SW480 (cell line): ENCODE measurements at places on chromosomes 2 and 18.

- DNase-seq: no peak
Observed at GRCh38 chr2:127037476-127037875, 69.5 kb downstream of the BIN1 start.

DNA sequence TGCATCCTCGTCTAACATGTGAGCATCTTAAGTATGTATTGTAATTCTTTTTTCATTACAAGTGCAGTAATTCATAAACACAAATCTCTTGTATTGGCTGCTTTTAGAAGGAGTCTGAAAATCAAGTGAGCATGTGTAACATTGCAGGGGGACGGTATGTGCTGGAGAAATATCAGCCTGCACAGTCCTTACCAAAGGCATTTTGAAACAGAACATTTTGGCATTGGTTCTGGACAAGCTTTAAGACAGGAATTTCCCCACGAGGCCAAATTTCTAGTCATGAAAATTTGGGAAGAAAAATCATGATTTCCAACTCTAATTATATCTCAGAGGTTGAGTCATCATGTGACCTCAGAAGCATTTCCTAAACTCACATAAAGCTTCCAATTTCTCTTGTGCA lies 24.7 kb upstream of the NRP2 start:
- no peak for DNase-seq

- DNase-seq: no peak
Observed at GRCh38 chr18:6413579-6414117, 1.1 kb downstream of the L3MBTL4 start.

DNA sequence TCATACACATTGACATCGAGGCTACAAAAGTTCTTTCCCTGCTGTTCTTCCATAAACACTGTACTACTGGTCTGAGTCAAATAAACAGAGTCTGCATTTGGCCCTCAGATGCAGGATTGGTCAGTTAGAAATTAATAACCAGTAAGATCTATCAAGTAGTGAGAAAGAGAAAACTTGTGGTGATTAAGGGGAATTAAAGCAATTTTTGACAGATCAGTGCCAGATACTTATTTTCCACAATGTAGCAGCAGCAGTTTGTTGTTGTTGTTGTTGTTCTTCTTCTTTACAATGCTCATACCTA lies 85.0 kb downstream of the IKZF2 start:
- DNase-seq: no peak

DNA sequence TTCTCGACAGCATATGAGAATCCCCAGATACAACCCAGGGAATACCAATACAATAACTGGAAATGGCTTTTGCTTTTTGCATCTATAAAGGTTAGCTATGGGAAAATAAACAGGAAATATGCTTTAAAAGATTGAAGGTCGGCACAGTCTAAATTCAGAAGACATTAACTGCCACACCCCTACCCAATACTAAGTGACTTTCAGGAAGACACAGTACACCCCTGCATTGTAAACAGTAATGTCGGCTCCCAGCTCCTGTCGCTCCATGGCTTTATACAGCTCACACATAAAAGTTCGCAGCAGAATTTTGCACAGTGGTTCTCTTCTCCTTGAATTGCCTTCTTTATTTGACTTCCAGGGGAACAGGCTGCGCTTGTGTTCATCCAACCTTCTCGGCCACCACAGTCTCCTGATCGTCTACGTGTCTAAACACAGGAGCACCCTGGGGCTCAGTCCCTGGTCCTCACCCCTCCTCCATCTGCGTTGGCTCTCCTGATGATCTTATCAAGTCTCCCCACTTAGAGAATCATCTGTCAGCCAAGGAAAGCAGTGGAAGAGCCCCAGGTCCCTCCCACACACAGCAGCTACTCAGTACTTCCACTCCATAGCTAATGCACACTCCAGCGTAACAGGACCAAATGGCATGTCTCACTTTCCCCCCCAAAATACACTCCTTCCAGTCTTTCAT lies 22.7 kb downstream of the CYB5A start:
- no peak for DNase-seq

DNA sequence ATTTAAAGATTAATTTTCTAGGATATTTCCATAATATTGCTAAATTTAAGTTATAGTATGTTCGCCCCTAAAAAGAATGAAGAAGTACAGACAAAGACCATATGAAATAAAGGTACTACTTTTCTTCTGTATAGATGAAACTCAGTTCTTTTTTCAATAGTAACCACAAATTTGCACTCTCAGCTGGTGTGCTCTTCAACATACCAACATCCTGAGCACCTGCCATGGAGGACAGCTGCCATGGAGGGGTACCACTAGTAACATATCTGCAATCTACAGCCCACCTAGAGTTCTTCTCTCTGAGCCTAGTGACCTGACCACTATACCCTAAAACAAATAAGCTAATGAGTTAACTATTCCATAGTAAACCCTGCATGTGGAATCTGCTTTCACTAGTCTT lies 36.8 kb upstream of the ERCC3 start:
- no peak for DNase-seq

DNA sequence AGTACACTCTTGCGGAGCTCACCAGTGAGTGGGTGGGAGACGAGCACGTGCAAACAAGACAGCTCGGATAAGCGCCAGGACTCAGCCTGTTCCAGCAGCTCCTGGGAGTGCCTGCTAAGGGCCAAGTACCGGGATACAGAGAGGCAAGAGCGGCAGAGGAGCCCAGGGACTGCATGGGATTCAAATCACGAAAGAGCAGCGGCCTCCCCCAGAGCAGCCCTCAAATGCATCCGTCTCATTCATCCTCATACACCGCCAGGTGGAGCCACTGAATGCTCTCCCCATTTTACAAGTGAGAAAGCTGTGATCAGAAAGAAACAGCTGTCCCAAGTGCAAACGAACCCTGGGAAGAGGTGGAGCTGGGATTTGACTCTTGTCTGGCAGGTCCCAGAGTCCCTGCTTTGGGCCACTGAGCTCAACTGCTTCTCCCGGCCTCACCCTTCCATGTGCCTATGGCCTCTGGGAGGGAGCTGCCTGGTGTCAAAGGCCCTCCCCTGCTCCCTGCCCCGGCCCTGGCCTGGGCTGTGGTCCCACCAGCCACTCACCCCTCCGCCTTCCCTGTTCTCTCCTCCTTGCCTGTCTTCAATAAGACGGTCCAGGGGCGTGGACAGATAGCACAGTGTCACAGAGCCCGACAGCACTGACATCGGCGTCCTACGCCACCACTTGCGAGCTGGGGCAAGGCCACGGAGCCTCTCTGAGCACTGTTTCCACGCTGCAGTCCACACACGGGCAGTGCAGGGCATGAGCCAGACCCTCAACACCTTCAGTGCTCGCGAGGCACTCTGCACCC lies 72.8 kb upstream of the TAF1B start:
- DNase-seq: peak; percentile 85

DNA sequence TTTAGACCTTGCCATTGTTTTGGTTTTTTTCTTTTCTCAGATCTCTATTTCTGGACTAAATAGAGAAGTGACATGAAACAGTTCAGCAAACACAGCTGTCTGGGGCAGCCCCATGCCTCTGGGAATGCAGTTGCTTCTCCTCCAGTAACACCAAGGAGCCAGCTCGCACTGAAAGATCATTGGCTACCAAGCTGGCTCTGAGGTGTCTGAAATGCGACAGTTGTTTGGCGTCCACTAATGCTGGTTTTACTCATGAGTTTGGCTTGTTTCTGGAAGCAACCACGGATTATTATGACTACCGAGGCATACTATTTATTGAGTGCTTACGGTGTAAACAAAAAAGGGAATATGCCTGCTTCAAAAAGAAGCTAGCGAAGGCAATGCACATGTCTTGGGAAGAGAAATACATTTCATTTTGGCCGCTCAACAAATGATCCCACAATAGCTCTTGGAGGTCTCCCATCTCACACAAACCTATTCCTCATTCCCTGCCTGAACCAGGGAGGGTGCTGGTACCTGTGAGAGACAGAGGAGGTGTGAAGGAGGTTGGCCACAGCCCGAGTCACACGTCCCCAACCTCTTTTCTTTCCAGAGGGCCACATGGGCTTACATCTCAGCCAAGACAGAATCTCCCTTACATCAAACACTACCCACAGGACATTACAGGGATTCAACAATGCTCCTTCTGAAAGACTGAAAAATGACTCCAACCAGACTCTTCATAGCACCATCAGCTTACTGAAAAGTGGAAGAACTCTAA lies 37.5 kb upstream of the NEB start:
- DNase-seq: no peak

DNA sequence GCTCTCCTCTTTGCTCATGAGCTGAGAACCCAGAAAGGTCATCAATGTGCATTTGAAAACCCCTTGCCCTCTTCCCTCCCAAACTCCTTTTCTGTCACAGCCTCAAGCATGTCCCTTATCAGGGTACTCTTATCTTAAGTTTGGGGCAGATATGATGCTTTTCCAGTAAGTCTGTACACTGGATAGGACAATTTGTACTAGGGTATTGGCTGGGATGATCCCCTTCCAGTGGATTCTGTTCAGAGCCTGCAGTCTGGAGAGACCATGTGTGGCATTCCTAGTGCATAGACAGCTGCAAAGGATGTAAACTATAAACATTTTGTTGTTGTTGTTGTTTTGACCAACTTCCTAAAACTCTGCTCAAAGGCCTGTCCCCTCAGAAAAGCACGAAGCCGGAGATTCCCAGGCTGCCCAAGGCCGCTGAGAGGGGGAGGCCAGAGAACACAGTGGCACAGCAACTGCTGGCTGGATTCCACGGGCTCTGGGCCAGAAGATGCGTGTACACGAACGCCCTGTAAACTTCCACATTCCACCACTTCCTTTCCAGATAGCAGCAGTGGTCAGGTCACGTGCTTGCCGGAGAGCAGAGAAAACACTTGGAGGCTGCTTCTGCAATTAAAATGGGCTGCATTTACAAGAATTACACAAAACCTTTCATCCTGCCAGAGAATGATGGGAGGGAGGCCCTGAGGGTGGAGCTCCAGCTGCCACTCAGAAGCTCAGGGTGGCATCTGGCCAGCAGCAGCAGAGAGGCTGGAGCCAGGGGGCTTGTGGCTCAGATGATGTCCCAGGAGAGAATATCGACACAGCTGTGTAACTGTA lies 42.1 kb downstream of the BMP10 start:
- DNase-seq: peak; percentile 53

- DNase-seq: no peak
Observed at GRCh38 chr2:1170711-1171110, 220.1 kb downstream of the SNTG2 start.

DNA sequence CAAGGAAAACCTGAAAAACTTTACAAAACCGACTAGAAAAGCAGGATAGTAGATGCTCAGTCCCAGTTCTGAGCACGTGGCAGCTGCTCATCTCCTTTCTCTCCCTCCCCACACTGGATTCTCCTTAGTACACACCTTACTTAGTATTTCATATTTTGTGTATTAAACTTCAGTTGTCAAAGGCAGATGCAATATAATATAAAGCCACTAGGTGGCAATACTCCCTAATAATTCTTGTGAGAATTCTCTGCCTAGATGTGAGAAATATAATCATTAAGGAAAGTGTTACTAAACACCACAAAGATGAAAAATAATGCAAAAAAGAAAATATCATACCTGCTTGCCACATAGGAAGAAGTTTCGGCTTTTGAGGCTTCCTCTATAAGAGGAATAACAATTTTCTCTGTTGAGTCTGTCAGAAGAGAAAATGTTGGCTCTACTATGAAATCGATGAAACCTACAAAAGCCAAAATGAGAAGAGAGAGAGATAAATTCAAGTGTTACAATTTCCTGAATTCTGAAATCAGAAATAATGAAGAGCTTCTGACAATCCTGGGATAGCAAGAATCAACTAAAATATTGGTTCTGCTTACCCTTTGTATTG lies 200.6 kb downstream of the PPP1R1C start:
- peak; percentile 40 for DNase-seq

- DNase-seq: no peak
Observed at GRCh38 chr2:187962538-187962937, 329.1 kb upstream of the GULP1 start.

DNA sequence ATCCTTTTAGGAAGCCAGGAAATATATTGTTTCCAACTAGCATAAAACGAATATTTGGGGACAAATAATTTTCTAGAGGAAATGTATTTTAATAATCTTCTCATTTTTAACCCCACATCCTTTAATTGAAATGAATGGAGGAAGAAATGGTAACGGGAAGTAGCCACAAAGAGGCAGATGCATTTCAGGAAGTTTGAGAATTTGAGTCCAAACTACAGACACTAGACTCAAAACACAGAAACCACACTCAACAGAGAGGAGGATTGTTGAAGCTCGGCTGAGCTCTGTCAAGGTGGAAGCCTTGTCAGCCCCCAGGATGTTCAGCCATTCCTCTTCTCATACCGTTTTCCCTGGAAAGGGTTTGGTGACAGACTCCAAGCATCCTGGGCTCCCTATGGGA lies 288.5 kb downstream of the NAPG start:
- no peak for DNase-seq

DNA sequence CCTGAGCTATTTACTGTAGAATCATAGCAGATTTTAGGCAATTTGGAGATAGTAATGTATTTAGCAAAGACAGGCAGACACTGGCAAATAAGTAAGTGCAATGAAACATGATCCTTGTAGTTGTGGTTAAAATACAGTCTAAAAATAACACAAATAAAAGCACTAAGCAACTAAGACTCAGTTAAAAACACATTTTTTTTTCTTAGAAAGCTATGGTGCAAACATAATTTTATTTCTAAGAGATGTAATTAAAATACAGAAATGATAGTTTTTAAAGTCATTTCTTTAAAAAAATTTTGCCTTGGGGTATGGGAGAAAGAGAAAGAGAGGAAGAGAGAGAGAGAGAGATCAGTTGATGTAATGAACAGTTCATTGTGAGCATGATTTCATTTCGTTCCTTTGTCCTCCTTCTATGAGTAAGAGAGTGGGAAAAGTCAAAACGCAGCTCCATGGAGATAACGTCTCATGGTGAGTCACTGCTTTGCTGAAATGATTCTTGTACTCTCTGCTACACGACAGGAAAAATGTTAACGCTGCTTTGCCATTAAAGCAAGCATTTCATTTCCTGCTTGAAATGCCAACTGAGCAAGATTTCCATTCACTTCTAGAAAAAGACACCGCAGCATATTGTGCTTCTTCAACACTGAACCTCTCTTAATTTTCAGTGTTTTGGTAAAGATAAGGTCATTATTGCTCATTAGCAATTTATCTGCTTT lies 61.3 kb upstream of the PGAP1 start:
- DNase-seq: peak; percentile 83

DNA sequence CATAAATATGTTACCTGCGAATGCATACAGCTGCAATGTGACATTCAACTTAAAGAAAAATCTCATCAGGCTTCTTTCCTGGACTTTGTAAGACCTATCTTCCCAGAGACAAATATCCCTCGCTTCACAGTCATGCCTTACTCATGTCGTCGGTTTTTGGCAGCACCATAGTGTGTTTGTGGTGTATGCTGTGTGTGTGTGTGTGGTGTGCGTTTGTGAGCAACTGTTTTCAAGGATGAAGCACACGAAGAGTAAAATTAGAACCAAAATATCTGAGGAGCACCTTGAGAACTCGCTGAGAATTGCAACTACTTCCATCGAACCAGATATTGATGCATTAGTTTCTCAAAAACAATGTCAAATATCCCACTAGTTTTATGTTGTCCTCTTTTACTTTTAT lies 56.9 kb downstream of the ASB1 start:
- DNase-seq: no peak

GRCh38 chr2:12678186-12678585 lies 38.5 kb upstream of the TRIB2 start:
- DNase-seq: no peak
